ENCODE measurements at places on chromosomes 6 and 20. TPM values are rescaled to one million over a fixed set of nuclear protein-coding genes. Genes with fewer than 3 reads are reported as not detected.

Gene TDRD6
- total RNA-seq: not detected

Gene NOL4L
- total RNA-seq: 53.1 TPM

Gene ACAT2
- total RNA-seq: 21.4 TPM

Gene GPSM3
- 202 TPM for total RNA-seq

Gene CDH22
- not detected for total RNA-seq

Gene PXDC1
- total RNA-seq: 0.27 TPM

Gene SRMS
- not detected for total RNA-seq

Gene SF3B5
- 113 TPM for total RNA-seq

Gene HLA-DRA
- 51.0 TPM for total RNA-seq

Gene WFDC10B
- total RNA-seq: not detected

Gene LPA
- total RNA-seq: not detected

Gene SLC23A2
- total RNA-seq: 23.0 TPM

Gene GMPR
- total RNA-seq: 0.95 TPM

Gene HUS1B
- total RNA-seq: 2.2 TPM

Measured in CD4-positive, alpha-beta T cell (primary cell).